ENCODE measurements at places on chromosomes 5 and 9. TPM values are rescaled to one million over a fixed set of nuclear protein-coding genes. Genes with fewer than 3 reads are reported as not detected.

DNA sequence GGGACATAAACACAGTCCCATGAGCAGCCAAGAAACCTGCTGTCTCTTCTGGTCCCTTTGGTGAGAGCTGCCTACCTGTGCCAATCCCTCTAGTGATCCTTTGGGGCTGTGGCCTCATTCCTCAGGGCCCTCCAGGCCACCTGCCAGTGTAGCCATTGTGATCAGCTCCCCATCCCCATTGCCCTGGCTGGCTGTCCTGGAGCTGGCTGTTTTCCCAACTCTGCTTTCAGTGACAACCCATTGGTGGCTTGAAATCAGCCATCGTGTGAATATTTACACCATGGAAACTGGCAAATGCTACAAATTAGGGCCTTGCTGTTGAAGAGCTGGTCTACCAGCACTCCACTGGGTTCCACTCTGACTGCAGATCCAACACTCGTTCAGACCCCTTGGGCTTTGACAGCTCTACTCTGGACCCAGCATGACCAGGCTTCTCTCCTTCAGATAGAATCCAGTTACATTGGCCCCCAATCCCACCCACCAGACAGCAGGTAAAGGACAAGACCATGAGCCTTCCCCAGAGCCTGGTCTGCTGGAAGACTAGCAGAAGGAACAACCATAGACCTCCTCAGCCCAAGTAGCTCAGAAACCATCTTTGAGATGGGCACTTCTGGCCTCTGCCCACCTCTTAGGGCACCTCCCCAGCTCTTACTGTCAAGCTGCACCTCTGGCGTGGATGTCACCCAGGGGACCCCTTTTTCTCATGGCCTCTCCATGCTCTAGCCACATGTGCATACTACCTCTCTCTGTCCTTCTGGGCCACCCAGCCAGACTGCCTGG lies 69.2 kb upstream of the NEK6 start:
- no peak overlapping the region for H3K27ac ChIP-seq
- H3K36me3 ChIP-seq, result no peaks in the 10 kb centered on the region
- no peak for DNase-seq
- peaks cover 78% of the 10 kb centered on the region for H3K27me3 ChIP-seq
- H3K4me1 ChIP-seq, result no peaks in the 10 kb centered on the region

DNA sequence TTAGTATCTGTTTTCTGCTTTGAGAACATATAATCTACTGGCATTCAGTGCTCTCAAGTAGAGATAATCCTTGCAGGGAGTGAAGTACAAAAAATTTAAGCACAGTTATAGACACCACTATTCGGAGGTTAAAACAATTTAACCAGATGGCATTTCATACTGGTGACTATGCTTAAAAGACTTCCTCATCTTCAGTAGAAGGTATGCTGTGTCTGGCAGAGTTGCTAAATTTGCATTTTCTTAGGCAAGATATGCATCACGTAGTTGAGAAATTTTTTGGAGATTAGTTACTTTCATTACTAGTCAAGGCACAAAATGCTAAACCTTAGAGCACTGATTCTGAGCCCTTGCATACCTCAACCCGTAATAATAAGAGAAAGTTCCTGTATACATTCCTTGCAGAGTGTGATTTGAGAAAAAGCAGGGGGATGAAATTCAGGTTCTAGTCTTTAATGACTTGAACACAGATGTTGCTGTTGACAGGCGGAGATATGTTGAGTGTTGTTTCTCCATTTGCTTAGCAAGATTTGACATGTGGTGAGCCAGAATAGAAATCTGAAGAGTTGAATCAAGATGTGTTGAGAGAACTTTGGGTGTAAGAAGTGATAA lies 70.8 kb upstream of the STARD4 start:
- peaks cover 13% of the 10 kb centered on the region for H3K4me1 ChIP-seq
- DNase-seq, result peak; percentile 13
- no peak overlapping the region for H3K4me3 ChIP-seq
- no peaks in the 10 kb centered on the region for H3K27me3 ChIP-seq
- no peak overlapping the region for H3K27ac ChIP-seq

DNA sequence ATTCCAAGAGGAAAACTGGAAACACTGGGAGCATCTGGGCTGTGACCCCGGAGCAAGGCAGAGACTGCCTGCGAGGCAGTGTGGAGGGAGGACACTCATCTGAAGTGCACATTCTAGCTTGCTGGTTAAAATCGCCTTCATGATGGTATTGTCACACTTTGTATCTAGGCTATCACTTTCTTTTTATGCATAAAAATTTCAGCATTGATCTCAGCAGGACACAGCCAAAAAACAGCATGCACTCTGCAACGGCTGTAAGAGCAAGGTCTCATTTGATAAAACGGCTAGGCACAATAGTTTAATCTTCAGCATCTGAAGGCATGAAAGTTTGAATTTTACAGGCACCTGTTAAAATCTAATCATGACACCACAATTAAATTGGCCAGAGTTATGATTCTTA lies 110.8 kb upstream of the IRX1 start:
- H3K27me3 ChIP-seq, result no peaks in the 10 kb centered on the region
- DNase-seq, result no peak
- H3K27ac ChIP-seq, result no peak overlapping the region

GRCh38 chr5:128774605-128775004 lies 190.7 kb upstream of the SLC27A6 start:
- no peak overlapping the region for H3K4me3 ChIP-seq
- peak; percentile 66 for DNase-seq
- peaks cover 18% of the 10 kb centered on the region for H3K4me1 ChIP-seq
- H3K36me3 ChIP-seq, result no peaks in the 10 kb centered on the region
- H3K27me3 ChIP-seq, result no peaks in the 10 kb centered on the region
- no peak overlapping the region for H3K27ac ChIP-seq

- H3K36me3 ChIP-seq, result no peaks in the 10 kb centered on the region
- no peaks in the 10 kb centered on the region for H3K4me1 ChIP-seq
- no peak overlapping the region for H3K4me3 ChIP-seq
- no peak for DNase-seq
- H3K27ac ChIP-seq, result no peak overlapping the region
Observed at GRCh38 chr9:108217431-108218349, 638.1 kb downstream of the ACTL7B start.

GRCh38 chr9:101536351-101536750 lies 2.7 kb downstream of the RNF20 start:
- no peaks in the 10 kb centered on the region for H3K36me3 ChIP-seq
- peaks cover 13% of the 10 kb centered on the region for H3K4me1 ChIP-seq
- H3K27ac ChIP-seq, result no peak overlapping the region
- no peak for DNase-seq
- no peaks in the 10 kb centered on the region for H3K27me3 ChIP-seq

DNA sequence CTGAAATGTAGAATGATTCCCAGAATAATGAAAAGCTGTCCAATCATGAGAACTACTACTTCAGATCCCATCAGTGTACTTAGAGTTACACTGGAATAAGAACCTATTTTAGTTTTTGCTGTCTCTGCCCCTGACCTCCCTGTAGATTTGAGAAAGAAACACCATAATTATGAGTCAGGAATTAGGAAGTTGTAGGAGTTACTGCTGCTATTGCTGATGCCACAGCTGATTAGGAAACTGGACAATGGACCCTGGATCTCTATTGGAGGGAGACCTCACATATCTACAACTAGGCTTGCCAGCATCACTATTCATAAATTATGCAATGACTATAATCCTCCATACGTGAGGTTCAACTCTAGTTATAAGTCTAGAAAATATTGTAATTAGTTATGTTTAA lies 48.8 kb upstream of the EDIL3 start:
- no peak overlapping the region for H3K4me3 ChIP-seq
- no peak for DNase-seq
- H3K36me3 ChIP-seq, result no peaks in the 10 kb centered on the region

- H3K27ac ChIP-seq, result no peak overlapping the region
- H3K4me3 ChIP-seq, result no peak overlapping the region
- no peaks in the 10 kb centered on the region for H3K36me3 ChIP-seq
- DNase-seq, result no peak
Observed at GRCh38 chr9:120904061-120904977, 22.3 kb downstream of the TRAF1 start.

DNA sequence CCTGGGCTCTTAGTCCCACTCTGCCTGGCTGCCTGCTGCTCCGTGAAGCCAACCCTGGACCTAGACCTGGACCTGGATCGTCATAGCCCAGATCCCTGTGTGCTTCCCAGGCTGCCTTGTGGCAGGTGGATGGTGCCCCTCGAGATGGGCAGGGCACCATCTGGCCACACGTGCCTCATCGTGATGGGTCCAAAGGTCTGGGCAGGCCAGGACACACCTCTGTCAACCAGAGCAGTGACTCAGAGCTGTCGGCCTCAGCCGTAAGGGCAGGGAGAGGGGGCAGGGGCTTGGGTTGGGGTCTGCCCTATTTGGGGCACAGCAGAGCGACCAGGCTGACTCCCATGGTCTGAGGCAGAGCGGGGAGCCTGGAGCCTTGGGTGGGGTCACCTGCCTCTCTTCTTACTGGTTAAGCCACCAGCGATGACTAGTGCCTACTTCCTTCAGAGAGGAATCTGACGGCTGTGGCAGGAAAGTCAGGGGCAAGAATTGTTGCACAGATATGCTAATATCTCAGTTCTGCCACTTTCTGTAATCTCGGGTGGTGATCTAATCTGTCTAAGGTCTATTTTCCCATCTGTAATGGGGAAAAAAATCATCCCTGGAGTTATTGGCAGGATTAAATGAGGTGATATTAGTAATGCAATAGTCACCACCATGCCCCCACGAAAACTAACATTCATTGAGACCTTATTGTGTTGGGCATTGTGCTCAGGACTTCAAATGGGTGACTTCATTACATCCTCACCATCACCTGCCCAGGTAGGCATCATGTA lies 3.2 kb upstream of the CDHR2 start:
- H3K27ac ChIP-seq, result no peak overlapping the region
- H3K27me3 ChIP-seq, result no peaks in the 10 kb centered on the region
- H3K4me3 ChIP-seq, result no peak overlapping the region
- peak; percentile 30 for DNase-seq

DNA sequence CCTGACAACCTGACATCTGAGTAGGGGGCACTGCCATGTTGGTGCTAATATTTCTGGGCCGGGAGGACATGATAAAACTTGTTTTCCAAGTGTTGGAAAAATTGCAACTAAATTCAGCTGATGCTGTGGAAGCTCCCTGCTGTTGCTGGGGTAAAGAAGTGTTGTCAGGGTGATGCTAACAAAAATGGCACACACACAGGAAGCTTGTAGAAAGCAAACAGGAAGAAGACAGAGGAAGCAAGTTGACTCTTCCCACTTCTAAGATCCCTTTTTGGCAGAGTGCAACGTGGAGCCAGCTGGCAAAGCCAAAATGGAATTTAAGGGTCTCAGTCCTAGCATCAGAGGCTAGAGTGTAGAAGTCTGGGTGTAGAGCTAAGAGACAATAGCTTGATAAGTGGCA lies 11.3 kb upstream of the RIOK2 start:
- H3K27ac ChIP-seq, result peak overlapping the region; percentile 73
- no peaks in the 10 kb centered on the region for H3K27me3 ChIP-seq
- no peak overlapping the region for H3K4me3 ChIP-seq
- H3K4me1 ChIP-seq, result peaks cover 16% of the 10 kb centered on the region

DNA sequence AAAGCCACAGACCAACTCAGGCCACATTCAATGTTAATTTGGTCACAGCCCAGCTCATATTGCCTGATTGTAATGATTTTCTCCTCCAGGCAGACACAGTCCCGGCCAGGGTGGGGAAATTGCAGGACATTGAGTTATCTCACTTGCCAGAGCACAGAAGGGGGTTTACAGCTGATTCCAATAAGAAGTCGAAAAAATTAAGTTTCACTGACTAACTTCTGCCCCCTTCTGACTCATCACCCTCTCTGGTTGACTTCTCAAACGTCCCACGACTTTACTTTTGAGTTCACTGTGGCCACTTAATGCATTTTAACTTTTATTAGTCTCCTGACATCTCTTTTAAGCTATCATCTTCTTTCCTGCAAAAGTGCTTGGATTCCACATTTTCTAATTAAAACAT lies 321.4 kb upstream of the WWC1 start:
- H3K36me3 ChIP-seq, result no peaks in the 10 kb centered on the region
- peak; percentile 31 for DNase-seq
- H3K4me1 ChIP-seq, result no peaks in the 10 kb centered on the region
- no peaks in the 10 kb centered on the region for H3K27me3 ChIP-seq
- no peak overlapping the region for H3K27ac ChIP-seq
- H3K4me3 ChIP-seq, result no peak overlapping the region

GRCh38 chr9:101652601-101653175 lies 57.9 kb upstream of the PPP3R2 start:
- H3K4me1 ChIP-seq, result no peaks in the 10 kb centered on the region
- no peak for DNase-seq
- no peak overlapping the region for H3K4me3 ChIP-seq
- peaks cover 89% of the 10 kb centered on the region for H3K27me3 ChIP-seq
- no peak overlapping the region for H3K27ac ChIP-seq
- H3K36me3 ChIP-seq, result no peaks in the 10 kb centered on the region

DNA sequence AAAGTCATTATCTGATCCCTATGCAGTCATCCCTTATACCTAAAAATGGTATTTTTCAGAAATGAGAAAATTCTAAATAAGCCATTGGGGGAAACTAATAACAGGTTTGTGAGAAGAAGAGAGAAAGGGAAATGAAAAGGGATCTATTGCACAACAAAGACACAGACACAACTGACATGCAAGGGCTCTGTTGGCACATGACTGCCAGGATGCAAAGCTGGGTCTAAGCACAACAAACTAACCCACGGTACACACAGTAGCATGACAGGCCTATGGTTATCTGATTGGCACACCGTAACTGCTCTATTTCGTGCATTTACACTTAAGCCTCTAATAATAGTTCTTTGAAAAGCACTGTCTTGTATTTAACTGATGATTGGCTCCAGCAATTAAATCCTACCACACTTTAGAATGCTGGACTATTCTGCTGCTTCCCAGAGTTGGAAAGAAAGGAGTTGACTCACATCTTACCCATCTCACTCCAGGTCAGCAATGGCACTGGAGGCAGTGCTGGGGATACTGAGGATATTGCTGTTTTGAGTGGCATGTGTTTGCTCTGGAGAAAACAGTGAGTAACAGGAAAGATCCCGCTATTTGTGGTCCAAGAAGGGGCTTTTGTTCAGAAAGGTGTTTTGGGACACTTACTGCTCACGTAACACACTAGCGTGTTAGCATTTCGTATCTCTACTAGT lies 328.3 kb downstream of the GLIS3 start:
- no peaks in the 10 kb centered on the region for H3K27me3 ChIP-seq
- no peaks in the 10 kb centered on the region for H3K36me3 ChIP-seq
- H3K27ac ChIP-seq, result no peak overlapping the region
- DNase-seq, result no peak
- H3K4me3 ChIP-seq, result no peak overlapping the region

PRR16 gene
- total RNA-seq, result 11.9 TPM

AGXT2 gene
- not detected for total RNA-seq

ZFP37 gene
- 3.5 TPM for total RNA-seq

WASHC1 gene
- total RNA-seq, result 17.2 TPM

CTNND2 gene
- not detected for total RNA-seq

PLCXD3 gene
- total RNA-seq, result not detected

GPR150 gene
- not detected for total RNA-seq

Data from MCF 10A (cell line).